ENCODE measurements at places on chromosomes 7 and 10.

DNA sequence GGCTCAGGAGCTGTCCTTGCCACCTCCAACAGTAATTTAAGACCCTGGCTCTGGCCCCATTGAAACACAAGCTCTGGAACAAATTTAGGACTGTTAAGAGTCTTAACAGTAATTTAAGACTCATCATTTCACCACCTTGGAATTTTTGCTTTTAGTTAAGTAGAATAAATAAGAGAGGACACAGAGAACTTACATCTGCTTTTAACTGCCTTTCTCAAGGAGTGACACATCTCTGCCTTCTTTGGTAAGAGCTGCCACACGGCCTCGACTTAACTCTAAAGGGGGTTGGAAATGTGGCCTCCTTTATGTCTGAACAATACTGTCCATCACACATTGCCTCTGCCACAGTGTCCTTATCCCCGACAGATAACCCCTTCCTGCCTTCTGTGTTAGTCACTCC, 77.9 kb downstream of the HERPUD2 start:
- no peak for DNase-seq

DNA sequence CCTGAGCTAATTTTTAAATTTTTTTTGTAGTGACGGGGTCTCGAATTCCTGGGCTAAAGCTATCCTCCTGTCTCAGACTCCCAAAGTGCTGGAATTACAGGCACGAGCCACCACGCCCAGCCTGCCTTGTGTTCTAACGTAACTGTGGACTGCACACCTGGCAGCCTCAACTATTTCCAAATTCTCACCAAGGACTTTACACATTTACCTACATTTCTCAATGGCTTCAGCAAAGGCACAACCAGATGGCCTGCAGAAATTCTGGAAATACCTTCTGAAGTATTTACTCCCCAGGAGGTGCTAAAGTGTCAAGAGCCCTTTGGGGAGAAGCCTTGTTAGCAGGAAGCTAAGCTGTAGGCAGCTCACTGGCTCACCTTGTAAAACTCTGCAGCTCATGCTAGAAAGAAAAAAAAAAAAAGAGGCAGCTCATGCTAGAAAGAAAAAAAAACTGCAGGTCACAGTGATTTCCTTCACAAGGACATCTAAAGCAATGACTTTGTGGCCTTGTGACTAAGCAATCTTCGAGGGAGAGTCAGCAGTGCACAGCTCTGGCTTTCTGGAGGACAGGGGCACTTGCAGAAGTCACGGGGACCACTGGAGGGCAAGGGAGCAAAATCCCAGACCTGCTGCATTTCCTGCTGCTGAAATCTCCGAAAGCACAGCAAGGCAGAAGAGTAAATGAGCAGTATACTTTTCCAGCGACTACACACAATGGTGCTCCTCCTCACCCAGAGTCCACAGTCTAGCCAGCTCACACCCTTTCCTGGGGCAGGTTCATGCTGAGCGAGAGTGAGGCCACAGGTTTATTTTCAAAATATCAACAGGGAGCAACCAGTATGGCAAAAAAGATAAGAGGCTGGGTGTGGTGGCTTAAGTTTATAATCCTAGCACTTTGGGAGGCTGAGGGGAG, 40.4 kb downstream of the BAIAP2L1 start:
- DNase-seq: no peak

DNA sequence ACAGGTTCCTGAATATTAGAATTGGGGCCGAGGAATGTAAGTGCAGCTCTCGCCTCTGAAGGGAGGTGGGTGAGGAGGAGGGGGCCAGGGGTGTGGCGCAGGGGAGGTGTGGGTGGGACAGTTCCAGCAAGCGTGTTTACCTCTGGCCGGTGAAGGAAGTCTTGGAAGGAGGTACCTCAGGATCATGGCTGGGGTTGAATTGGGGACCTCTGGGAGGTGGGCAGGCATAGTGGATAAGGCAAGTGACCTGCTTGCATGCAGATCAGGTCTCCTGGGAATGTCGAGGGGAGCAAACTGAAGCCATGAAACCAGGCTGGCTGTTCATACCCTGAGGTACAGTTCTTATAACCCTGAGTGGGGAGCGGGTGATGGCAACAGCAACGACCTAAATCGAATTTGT, 2.0 kb downstream of the ZNF775 start:
- no peak for DNase-seq

DNA sequence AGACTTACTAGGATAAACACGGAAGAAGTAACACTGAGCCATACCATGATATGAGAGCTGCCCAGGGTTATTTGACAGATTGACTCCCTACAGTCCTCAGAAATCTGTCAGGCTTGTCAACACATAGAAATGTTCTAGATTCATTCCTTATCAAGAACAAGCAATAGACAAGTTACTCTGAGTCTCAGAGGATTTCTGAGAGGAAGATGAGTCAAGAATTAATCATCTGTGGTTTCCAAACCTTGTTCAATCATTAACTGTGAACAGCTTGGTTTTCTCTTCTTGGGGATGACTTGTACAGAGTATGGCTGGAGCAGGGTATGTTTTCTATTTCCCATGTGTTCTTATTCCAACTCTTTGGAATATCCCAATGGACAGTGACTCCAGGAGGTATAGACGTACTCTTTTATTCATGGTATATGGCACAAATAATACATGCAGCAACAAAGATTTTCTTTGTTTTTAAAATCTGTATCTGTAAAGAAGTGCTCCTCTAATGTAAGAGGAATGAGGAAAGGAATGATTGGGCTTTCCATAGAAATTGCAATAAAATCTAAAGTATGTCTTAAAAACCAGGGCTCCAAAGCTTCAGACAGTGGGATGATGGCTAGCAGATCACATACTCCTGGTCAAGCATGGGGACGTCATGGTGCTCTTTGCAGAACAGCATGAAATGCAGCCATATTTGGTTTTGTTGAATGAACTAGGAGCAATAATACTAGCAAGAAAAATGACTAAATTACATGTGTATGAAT, 11.9 kb upstream of the SFR1 start:
- no peak for DNase-seq

GRCh38 chr7:117119192-117119924, 166.1 kb downstream of the ST7 start:
- peak; percentile 76 for DNase-seq

- no peak for DNase-seq
Measured at GRCh38 chr7:84271543-84271942, 77.0 kb upstream of the SEMA3A start.

- DNase-seq: peak; percentile 29
Measured at GRCh38 chr10:27783660-27784059, 38.0 kb upstream of the MKX start.

GRCh38 chr10:78184851-78185692, 151.4 kb downstream of the RPS24 start:
- DNase-seq: no peak

DNA sequence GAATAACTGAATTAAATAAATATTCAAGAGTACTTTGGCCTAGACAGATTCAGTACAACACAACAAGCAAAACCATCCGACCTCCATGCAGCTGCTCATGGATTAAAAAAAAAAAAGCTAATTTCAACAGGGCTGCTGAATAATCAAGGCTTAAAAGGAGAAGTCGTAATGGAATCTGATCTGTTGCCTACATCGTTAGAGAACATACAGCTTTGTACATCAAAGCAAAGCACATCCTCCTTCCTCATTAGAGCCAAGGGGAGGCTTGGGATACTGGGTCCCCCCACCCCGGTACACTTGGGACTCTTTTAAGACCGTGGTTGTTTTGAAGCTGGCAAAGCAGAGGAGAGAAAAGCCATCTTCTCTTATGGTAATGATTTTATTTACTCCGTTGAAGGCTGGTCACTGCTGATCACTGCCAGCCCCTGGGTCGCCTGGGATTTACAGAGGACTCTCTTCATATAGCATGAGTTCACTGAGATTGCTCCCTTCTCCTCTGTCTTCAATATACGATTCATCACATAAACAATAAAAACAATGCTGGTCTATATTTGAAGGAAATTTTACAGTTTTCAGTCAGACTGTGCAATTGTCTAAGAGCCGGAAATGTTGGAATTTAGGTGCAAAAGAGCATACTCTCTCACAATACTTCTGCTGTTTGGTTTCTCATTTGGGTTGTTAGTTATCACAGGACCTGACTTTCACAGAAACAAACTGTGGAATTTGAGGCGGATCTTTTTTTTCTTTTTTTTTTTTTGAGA, 148.8 kb downstream of the FAM107B start:
- DNase-seq: no peak

- DNase-seq: no peak
Measured at GRCh38 chr10:24889639-24890038, 62.8 kb downstream of the PRTFDC1 start.

DNA sequence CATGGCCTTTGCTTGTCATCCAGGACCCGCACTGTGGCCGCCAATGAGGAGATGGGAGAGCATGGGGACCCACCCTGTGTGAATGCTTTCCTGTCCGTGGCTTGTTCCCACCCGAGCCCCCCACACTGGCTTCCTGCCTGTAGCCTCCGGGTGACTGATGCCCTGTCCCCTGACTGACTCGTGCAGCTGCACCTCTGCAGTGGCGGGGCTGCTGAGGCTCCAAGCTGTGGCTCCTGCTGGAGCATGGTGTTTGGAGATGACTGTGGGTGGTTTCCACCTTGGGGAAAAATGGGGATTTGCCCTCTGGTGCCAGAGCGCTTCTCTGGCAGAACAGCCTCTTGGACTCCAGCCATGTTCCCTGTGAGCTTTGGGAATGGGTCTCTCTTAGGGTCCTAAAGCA, 2.1 kb downstream of the CAMK1D start:
- no peak for DNase-seq

DNA sequence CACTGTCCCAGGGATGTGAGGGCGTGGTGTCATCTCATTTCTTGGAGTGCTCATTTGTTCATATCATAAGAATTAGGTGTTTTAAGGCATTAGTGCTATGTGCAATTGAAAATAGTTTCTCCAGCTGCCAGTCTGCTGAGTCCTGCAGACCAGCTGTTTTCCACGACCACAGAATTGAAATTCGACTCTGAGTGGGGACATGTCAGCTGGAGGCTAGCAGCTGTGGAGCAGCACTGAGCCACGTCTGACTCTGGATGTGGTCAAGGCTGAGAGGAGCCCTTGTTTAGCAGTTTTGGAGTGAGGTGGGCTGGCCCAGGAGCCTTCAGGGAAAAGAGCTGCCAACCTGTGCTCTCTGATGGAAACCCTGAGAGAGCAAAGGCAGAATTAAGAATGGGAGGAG, 156.3 kb upstream of the GRB10 start:
- DNase-seq: no peak

GRCh38 chr7:157520249-157520648, 183.4 kb downstream of the DNAJB6 start:
- no peak for DNase-seq

Measured in CD4-positive, alpha-beta T cell treated with Interleukin-10 for 1 hour (primary cell).